ENCODE measurements at places on chromosomes 5 and 9. TPM values are rescaled to one million over a fixed set of nuclear protein-coding genes. Genes with fewer than 3 reads are reported as not detected.

Gene FOXD4L6
- total RNA-seq, result not detected

Gene SH3RF2
- 10.9 TPM for total RNA-seq

Gene RASGEF1C
- not detected for total RNA-seq

Gene SLC6A19
- total RNA-seq, result not detected

Gene FNIP1
- total RNA-seq, result 51.6 TPM

Gene PCDHGB5
- total RNA-seq, result 2.6 TPM

Gene MAMDC2
- total RNA-seq, result 9.6 TPM

Gene FBP2
- total RNA-seq, result not detected

Gene ANKRD33B
- total RNA-seq, result 0.43 TPM

Gene PLAC8L1
- 0.43 TPM for total RNA-seq

Gene TICAM2
- 0.72 TPM for total RNA-seq

Gene FOXD4L3
- total RNA-seq, result not detected

Gene INVS
- total RNA-seq, result 16.6 TPM
